MM.1S (cell line): ENCODE measurements at places on chromosomes 5 and 9.

DNA sequence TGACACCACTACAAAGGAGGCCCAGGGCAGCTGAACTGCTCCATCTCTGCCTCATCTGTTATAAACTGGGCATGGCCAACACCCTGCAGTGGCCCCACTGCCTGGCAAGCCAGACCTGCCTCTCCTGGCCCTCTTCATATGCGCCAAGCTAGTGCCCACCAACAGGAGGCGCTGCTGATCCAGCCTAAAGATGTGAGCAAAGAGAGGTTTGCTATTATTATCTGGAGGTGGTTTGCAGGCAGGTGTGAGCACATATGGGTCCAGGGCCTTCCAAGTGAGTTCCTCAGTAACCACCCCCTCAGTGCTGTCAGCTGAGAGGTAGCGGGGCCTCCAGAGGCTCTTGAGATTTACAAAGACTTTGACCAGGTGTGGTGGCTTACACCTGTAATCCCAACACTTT, 232.2 kb downstream of the SYK start:
- peaks cover 50% of the 10 kb centered on the region for H3K4me1 ChIP-seq
- H3K4me3 ChIP-seq: no peak overlapping the region
- H3K27ac ChIP-seq: peak overlapping the region; percentile 100
- H3K27me3 ChIP-seq: no peaks in the 10 kb centered on the region

DNA sequence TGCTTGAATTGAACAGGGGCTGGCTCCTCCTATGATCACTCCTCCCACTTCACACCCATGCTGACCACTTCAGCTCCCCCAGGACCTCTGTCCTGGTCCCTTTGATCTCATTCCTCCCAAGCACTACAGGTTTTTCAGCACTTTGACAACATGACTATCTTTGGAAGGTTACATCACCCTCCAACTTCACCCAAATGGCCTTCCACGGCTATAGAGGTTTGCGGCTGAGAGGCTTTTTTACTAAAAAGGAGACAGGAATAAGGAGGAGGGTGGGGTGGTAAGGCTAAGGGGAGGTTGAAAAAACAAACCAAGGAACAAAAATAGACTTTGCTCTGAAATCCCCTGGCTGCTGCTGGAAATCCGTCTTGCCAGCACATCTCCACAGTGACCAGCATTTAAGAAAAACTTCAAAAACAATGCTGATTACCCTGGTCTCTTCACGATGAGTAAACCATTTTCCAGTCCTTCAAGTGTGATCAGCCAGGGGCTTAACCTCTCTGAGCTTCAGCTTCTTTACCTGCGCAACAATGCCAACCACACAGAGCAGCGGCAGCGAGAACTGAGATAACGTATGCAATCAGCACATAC, 102.7 kb downstream of the DPYSL3 start:
- DNase-seq: no peak
- H3K4me1 ChIP-seq: peaks cover 24% of the 10 kb centered on the region

GRCh38 chr5:116068028-116068632, 16.7 kb upstream of the COMMD10 start:
- H3K27ac ChIP-seq: no peak overlapping the region
- H3K36me3 ChIP-seq: no peaks in the 10 kb centered on the region
- DNase-seq: peak; percentile 56
- H3K27me3 ChIP-seq: no peaks in the 10 kb centered on the region
- H3K4me1 ChIP-seq: no peaks in the 10 kb centered on the region

DNA sequence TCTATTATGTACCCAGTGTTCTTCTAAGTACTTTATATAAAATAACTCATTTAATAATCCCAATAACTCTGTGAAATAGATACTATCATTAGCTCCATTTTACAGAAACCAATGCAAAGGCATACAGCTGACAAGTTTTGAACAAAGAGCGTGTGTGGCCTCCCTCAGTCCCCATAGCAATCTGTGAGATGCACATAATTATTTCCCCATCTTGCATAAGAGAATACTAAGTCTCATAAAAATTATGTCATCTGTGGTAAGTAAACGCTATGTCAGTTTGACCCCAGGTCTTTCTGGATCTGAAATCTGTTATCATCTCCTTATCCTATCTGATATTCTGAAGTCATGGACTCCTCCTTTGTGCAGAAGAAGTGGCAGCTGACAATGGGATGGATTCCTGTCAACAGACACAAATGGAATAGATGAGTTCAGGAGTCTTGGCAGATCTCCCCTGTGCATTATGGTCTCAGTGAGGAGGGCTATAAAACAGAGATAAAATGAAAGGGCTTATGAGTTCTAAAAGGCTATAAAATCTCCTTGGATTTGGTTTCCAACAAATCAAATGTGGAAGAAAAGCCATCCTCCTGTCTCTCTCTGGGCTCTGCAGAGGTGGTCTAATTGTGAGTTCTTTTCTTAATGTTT, 162.5 kb upstream of the TLE4 start:
- DNase-seq: no peak
- H3K4me3 ChIP-seq: no peak overlapping the region
- H3K27ac ChIP-seq: no peak overlapping the region

GRCh38 chr5:176884571-176884890, 14.6 kb downstream of the HK3 start:
- H3K4me1 ChIP-seq: no peaks in the 10 kb centered on the region
- H3K36me3 ChIP-seq: no peaks in the 10 kb centered on the region
- peaks cover 78% of the 10 kb centered on the region for H3K27me3 ChIP-seq
- no peak for DNase-seq

DNA sequence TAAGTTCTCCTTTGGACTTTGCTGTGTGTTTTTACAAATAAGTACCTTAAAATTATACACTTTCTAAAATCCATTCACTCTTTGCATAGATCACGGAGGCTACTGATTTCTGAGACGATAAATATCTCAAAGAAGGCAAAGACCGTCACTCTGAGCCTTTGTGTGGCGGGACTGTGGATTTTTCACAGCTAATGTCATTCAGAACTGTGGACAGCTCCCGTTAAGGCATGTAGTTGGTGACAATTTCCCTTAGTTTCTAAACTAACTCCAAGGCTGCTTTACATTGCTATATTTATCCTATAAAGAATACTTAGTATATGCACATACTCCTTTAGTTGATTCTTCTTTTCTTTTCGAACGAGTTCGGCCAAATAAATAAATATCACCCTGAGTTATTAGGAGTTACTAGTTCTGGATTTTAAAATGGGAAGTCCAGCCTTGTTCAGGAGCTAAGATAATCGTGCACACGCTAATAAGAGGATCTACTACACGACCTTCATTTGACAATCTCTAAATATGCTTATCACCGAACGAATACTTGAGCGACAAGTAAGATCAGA, 1.8 kb downstream of the HCN1 start:
- H3K36me3 ChIP-seq: no peaks in the 10 kb centered on the region
- DNase-seq: no peak
- H3K4me3 ChIP-seq: no peak overlapping the region
- H3K27ac ChIP-seq: no peak overlapping the region

GRCh38 chr9:113919382-113919781, 43.3 kb downstream of the ZNF618 start:
- no peaks in the 10 kb centered on the region for H3K27me3 ChIP-seq
- no peaks in the 10 kb centered on the region for H3K4me1 ChIP-seq
- no peak overlapping the region for H3K4me3 ChIP-seq
- no peak for DNase-seq

GRCh38 chr5:153537207-153537606, 46.7 kb downstream of the GRIA1 start:
- H3K27ac ChIP-seq: no peak overlapping the region
- H3K4me1 ChIP-seq: peaks cover 15% of the 10 kb centered on the region
- DNase-seq: no peak
- H3K27me3 ChIP-seq: no peaks in the 10 kb centered on the region
- no peak overlapping the region for H3K4me3 ChIP-seq

- peaks cover 95% of the 10 kb centered on the region for H3K27me3 ChIP-seq
- no peaks in the 10 kb centered on the region for H3K4me1 ChIP-seq
- no peak overlapping the region for H3K27ac ChIP-seq
- no peak for DNase-seq
These were observed 90.4 kb upstream of the COL5A1 start for GRCh38 chr9:134551176-134551575.

- H3K27ac ChIP-seq: no peak overlapping the region
- DNase-seq: no peak
- H3K27me3 ChIP-seq: no peaks in the 10 kb centered on the region
- H3K36me3 ChIP-seq: no peaks in the 10 kb centered on the region
- no peak overlapping the region for H3K4me3 ChIP-seq
These were observed 288.9 kb upstream of the KIF2A start for GRCh38 chr5:62017092-62017491.

DNA sequence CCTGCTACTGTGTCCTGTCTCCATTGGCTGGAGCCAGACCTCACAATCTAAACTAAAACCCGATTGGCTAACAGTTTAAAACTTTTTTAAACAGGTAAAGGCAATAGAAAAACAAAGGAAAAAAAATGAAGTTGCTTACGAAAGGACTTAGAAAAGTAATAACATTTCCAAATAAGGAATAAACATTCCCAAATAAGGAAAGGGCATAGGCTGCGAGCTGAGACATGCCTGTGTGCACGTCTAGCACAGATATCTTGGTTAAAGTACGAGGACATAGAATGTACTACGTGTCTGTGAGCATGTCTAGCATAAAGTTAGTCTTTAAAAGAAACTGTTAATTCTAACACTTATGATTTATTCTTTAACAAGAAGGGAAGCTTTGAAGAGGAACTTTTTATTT, 15.3 kb upstream of the FAM120A start:
- H3K4me3 ChIP-seq: no peak overlapping the region
- H3K27ac ChIP-seq: no peak overlapping the region
- no peaks in the 10 kb centered on the region for H3K4me1 ChIP-seq
- no peak for DNase-seq
- no peaks in the 10 kb centered on the region for H3K36me3 ChIP-seq

DNA sequence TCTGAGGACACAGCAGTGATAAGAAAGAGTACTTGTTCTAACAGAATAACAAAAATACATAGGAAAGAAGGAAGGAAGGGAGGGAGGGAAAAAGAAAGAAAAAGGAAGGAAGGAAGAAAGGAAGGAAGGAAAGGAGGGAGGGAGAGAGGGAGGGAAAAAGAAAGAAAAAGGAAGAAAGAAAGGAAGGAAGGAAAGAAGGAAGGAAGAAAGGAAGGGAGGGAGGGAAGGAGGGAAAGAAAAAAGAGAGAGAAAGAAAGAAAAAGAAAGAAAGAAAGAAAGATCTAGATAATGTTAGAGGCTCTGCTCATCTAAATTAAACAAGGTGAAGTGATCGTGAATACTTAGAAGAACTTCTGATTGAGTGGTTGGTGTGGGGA, 29.8 kb downstream of the DUSP1 start:
- H3K27ac ChIP-seq: no peak overlapping the region
- H3K4me3 ChIP-seq: no peak overlapping the region
- no peaks in the 10 kb centered on the region for H3K27me3 ChIP-seq
- H3K36me3 ChIP-seq: no peaks in the 10 kb centered on the region

- no peak overlapping the region for H3K27ac ChIP-seq
- H3K4me1 ChIP-seq: no peaks in the 10 kb centered on the region
- no peak overlapping the region for H3K4me3 ChIP-seq
- no peaks in the 10 kb centered on the region for H3K27me3 ChIP-seq
- H3K36me3 ChIP-seq: no peaks in the 10 kb centered on the region
These were observed 36.0 kb downstream of the TTC1 start for GRCh38 chr5:160044967-160045366.

GRCh38 chr9:73210886-73211666, 59.4 kb downstream of the ANXA1 start:
- H3K27ac ChIP-seq: no peak overlapping the region
- H3K4me1 ChIP-seq: no peaks in the 10 kb centered on the region
- no peaks in the 10 kb centered on the region for H3K27me3 ChIP-seq
- H3K4me3 ChIP-seq: no peak overlapping the region
- H3K36me3 ChIP-seq: no peaks in the 10 kb centered on the region

DNA sequence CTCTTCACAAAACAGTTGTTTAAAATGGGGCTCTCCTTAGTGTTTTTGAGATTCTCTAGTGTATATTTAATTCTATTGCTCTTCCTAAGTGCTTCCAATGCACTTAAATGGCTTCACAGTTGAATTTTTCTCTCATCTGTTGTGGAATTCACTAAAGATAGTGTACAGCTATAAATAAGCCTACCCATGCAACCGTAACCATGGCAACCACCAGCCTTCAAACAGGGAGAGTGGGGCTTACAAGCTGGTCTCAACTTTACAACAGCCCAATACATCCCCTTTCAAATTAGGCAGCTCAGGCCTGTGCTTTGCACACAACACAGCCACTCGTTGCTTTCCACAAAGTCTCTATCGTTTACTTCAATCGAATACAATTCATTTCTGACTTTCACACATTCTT, 144.0 kb upstream of the PLPPR1 start:
- no peaks in the 10 kb centered on the region for H3K36me3 ChIP-seq
- DNase-seq: no peak
- H3K27me3 ChIP-seq: no peaks in the 10 kb centered on the region
- H3K27ac ChIP-seq: no peak overlapping the region

- H3K4me3 ChIP-seq: no peak overlapping the region
- no peaks in the 10 kb centered on the region for H3K27me3 ChIP-seq
- no peaks in the 10 kb centered on the region for H3K4me1 ChIP-seq
- H3K27ac ChIP-seq: no peak overlapping the region
These were observed 3.3 kb downstream of the SHISAL2B start for GRCh38 chr5:64693636-64694035.

DNA sequence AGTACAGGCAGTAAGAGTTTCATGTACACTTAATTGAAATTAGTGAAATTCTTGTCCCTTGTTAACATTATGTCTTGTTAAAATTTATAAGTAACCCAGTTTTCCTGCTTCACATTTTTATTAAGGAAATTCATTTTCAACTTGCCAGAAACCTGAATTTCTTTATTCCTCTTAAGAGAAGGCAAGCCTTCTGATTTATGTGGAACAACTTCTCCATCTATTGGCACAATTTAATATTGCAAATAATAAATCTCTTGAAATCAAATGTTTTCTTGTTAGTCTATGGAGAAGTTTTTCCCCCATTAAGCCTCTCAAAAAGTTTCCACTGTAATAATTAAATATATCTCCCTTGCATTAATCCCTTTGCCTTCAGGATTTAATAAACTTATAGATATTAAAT, 33.8 kb upstream of the ACO1 start:
- H3K4me1 ChIP-seq: no peaks in the 10 kb centered on the region
- no peak overlapping the region for H3K27ac ChIP-seq
- H3K27me3 ChIP-seq: no peaks in the 10 kb centered on the region
- peak; percentile 42 for DNase-seq
- H3K36me3 ChIP-seq: no peaks in the 10 kb centered on the region

DNA sequence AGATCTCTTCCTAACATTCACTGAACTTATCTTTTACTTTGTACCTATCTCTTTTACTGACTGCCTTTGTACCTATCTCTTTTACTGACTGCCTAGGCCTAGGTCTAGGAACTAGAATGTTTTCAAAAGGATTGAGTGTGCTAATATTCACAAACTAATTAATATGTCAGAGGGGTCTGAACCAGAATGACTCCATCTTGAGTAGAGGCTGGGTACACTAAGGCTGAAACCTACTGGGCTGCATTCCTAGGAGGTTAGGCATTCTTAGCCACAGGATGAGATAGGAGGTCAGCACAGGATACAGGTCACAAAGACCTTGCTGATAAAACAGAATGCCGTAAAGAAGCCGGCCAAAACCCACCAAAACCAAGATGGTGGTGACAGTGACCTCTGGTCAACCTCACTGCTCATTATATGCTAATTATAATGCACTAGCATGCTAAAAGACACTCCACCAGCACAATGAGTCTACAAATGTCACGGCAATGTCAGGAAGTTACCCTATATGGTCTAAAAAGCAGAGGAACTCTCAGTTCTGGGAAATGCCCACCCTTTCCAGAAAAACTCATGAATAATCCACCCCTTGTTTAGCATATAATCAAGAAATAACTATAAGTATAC, 2.5 kb upstream of the RHOBTB3 start:
- peaks cover 55% of the 10 kb centered on the region for H3K4me1 ChIP-seq
- no peak overlapping the region for H3K4me3 ChIP-seq
- H3K27me3 ChIP-seq: no peaks in the 10 kb centered on the region
- H3K27ac ChIP-seq: no peak overlapping the region

GRCh38 chr9:75876999-75877640, 13.4 kb upstream of the PCSK5 start:
- H3K27me3 ChIP-seq: no peaks in the 10 kb centered on the region
- DNase-seq: no peak
- no peak overlapping the region for H3K27ac ChIP-seq
- H3K4me3 ChIP-seq: no peak overlapping the region
- no peaks in the 10 kb centered on the region for H3K36me3 ChIP-seq
